Naive thymus-derived CD8-positive, alpha-beta T cell (primary cell): ENCODE measurements at places on chromosomes 11 and 22.

DNA sequence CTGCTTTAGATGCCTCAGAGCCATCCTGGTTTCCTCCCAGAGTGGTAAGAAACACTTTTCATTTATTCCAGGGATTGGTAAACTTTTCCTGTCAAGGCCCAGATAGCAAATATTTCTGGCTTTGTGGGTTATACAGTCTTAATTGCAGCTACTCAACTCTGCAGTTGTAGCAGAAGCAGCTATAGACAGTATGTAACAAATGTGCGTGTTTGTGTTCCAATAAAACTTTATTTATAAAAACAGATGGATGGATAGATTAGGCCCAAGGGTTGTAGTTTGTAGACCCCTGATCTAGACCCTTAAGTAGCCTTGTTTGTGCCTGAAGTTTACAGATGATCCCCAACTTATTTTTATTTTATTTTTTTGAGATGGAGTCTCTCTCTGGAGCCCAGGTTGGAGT, 17.9 kb downstream of the NNMT start:
- no peak for DNase-seq

GRCh38 chr22:31490496-31490925, 869 bp upstream of the EIF4ENIF1 start:
- peak; percentile 65 for DNase-seq

- no peak for DNase-seq
These were observed 1246.6 kb downstream of the FAM181B start for GRCh38 chr11:81487109-81487508.

GRCh38 chr22:28442264-28442710, 237.4 kb downstream of the TTC28 start:
- DNase-seq: peak; percentile 70

DNA sequence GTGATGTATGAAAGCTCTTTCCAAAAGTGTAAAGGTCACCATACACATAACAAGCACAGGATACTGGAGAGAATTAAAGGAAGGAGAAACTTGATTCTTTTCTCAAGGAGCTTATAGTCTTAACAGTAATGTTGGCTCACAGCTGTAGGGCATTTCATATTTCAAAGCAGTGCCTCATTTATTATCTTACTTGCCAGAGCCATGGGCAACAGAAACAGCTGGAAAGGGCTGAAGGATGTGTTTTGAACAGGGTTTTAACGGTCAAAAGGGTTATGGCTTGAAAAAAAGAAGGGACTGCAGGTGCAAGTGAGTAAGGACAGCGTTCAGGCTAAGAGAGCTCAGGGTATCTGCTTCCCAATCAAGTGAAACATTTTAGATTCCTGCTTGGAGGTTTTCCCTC, 2.7 kb upstream of the GRAMD1B start:
- no peak for DNase-seq

DNA sequence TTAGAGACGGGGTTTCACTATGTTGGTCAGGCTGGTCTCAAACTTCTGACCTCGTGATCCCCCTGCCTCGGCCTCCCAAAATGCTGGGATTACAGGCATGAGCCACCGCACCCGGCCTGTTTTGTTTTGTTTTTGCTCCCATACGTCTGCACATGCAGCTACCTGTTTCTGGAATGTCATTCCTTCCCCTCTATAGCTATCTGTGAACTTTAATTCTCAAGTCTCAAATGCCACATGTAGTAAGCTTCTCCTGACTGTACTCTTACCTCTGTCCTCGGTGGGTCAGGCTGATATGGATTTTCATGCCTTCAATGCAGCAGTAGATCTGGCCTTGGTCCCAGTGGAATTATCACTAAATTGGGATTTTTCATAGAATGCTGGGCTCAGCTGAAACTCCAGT, 12.4 kb upstream of the SWAP70 start:
- DNase-seq: no peak

- no peak for DNase-seq
These were observed 84.6 kb upstream of the PARVA start for GRCh38 chr11:12292766-12293165.

DNA sequence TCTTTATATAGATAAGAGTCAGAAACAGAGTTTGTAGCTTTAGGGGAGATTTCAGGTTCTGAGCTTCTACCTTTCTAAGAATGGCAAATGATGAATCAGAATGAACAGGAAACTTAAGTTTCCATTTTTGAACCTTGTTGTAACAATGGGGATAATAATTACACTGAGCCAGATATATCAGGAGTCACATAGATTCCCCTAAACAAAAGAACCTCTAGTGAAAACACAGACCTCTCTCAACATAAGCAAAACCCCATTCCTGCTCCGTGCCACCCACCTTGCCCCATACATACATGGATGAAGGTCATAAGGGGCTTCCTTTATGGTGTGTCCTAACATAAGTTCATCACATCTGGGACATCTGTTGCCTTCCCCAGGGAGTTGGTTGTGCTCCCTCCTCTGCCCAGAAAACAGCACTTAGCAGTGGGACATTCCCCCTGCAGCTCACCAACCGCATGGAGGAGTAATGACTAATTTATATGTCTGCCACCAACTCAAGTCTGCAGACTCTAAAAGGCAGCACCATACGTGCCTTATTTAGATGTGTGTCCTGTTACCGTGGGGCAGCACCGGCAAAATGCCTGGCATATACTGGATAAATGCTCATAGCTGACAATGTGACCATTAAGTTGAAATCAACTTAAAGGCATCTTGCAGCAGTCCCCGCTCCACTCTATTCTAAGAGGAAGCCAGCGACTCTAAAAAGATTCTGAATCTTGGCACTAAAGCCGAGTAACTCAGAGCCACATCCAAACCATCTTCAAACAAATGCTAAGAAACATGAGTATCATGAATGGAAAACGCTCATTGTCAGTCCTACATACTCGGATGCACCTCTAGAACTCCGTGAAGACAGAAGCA, 8.0 kb downstream of the JAML start:
- DNase-seq: peak; percentile 21

- no peak for DNase-seq
These were observed 52.7 kb upstream of the CHRM4 start for GRCh38 chr11:46444305-46444704.

DNA sequence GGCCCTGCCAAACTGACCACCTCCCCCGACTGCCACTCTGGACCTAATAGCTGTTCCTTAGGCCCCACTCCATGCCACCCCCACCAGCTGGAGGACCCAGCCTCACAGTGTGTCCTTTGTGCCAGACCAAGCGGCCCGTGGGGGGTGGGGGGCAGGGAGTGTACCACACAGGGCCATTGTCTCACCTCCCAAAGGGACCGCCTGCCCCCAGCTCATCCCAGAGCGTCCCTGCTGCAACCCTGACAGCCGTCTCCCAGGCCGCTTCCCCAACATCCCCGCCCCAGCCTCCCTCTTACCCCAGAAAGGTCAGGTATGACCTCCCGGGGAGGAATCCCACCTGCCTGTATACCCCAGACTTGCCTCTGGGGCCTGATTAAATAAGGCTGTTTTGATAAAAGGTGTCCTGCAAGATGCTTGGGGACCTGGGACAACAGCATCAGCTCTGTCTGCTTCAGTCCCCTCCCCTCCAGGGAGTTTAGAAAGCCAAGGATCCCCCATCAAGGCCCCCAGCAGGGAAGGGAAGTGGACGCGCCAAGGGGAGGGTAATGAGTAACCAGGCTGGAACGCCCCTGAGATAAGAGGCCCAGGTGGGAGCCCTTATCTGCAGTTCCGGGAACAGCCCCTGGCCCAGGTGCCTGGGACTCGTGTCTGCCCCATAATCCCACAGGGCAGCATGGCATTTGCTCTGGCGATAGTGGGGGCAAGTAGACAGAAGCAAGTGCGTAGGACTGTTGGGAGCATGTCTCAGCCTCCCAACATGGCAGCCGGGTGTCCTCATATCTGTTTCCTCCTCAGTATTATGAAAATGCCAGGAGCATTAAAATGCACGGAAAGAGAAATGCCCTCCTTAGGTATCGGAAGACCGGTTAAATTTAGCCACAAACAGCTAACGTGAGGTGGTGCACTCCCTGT, 9.0 kb downstream of the CDC42EP1 start:
- DNase-seq: no peak

DNA sequence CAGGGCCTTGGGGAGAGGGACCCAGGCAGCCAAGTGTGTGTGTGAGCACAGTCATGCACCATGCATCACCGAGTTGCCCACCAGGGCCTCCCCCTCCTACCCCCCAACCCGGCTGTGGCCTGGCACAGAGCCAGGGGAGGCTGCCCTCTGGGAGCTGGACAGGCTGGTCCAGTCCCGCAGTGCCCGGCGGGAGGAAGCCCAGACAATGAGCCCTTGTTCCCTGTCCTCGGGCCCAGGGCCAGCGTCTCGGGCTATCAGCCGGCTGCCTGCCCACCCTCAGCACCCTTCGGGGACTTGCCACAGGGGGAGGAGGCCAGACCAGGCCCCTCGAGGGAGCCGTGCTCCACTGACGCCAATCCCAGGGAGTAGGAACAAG, 4.5 kb downstream of the LRRC75B start:
- no peak for DNase-seq

DNA sequence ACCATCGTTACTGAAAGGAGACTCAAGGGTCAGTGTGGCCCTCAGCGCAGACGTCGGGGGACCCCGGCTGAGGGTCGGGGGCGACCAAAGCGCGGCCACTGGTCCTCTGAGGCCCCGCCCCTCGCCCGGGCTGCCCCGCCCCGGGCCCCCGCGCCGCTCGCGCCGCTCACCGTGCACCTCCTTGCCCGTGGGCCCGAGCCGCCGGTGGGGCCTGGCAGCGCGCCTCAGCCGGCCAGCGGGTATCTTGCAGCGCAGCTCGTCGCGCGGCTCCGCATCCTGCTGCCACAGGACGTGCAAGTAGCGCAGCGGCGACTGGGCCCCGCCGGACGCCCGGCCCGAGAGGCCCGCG, 419 bp downstream of the ANKRD54 start:
- DNase-seq: no peak

GRCh38 chr22:43389227-43389836, 22.5 kb upstream of the MPPED1 start:
- DNase-seq: no peak

GRCh38 chr22:25002241-25002985, 49.9 kb downstream of the KIAA1671 start:
- no peak for DNase-seq

DNA sequence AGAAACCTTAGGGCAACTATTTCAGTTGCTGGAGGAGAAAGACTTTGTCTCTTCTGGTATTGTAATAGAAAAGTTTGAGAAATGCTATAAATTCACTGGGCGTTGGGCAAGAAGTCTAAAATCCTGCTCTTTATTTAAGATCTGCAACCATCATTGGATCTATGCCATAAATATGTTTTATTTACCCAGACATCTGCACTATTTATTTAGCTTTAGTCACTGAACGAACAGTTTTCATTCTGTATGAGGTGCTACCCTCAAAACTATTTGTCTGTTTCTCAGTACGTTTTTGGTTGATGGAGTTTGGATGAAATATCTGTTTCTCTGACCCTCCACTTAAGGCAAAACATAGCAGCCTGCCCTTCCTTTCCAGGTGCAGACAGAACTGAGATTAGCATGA, 171.5 kb downstream of the SNX19 start:
- no peak for DNase-seq

DNA sequence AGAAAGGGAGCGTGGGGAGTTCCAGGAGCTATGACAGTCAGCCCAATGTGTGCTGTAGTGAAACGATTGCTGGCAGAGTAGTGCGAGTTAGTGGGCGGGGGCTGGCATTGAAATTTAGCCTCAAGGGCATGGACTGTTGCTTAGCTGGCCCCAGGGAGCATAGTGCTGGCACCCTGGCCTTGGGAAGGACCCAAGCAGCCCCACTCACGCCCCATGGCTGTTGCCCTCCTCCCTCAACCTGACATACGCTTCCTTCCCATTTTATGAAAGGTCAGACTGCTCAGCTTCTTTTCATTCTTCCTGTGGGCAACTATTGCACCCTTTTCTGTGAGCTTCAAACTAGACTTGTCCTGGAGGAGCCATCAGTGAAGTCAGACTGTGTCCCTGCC, 52.0 kb upstream of the SUSD2 start:
- no peak for DNase-seq

DNA sequence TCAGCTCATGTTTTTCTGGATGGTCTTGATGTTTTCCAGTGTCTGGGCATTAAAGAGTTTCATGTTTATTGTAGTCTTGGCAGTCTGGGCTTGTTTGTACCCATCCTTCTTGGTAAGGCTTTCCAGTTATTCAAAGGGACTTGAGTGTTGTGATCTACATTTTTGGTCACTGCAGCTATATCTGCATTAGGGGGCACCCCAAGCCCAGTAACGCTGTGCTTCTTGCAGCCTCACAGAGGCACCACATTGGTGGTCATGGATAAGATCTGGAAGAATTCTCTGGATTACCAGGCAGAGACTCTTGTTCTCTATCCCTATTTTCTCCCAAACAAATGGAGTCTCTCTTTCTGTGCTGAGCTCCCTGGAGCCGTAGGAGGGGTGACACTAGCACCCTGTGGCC, 451.5 kb upstream of the FAT3 start:
- DNase-seq: no peak

GRCh38 chr22:49598338-49598737, 229.3 kb downstream of the BRD1 start:
- no peak for DNase-seq

DNA sequence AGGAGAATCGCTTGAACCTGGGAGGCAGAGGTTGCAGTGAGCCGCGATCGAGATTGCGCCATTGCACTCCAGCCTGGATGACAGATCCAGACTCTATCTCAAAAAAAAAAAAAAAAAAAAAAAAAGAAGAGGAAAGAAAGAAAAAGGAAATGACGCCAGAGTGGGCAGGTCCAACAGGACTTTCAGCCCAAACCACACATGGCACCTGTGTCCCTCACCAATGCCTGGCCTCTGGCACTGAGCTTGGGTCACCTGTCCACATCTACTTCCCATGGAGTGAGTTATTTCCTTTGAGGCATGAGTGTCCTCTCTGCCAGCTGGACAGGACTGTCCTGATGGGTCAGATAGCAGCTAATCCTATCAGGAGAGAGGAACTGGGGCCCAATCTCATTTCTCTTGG, 15.2 kb upstream of the GCAT start:
- DNase-seq: no peak

- DNase-seq: no peak
These were observed 13.4 kb downstream of the VWCE start for GRCh38 chr11:61281581-61282250.

DNA sequence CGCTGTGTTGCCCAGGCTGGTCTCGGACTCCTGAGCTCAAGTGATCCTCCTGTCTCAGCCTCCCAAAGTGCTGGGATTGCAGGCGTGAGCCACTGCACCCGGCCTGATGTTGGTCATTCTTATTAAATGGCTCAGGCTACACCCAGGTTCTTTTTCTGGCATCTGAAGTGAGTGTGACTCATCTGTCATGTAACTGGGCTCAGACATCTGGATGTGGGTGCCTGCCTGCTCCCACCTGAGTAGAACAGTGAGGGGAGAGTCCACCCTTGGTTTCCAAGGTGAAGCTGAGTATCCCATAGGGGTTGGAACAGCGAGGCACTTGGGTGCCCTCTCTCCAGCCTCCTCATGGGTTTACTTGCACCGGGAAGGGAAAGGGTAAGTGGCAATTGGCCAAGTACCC, 36.7 kb upstream of the EIF3D start:
- DNase-seq: no peak
